ENCODE measurements at places on chromosomes 11 and 22.

DNA sequence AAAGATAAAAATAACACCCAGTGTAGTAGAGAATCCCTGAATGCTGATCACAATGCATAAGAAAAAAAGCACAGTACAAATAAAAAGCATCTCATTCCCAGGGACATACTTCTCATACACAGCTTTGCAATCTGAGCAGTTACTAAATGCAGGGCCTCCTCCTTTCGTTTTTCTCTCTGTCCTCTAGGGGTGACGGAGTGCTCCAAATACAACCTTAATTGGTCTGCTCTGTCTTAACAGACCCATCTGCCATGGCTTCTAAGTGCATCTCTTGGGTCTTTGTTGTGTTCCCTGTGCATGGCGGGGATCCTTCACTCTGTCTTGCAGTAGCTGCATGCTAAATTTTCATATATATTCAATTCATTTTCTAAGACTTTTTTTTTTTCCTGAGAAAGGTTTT, 1114.2 kb upstream of the RAG2 start:
- DNase-seq: no peak

DNA sequence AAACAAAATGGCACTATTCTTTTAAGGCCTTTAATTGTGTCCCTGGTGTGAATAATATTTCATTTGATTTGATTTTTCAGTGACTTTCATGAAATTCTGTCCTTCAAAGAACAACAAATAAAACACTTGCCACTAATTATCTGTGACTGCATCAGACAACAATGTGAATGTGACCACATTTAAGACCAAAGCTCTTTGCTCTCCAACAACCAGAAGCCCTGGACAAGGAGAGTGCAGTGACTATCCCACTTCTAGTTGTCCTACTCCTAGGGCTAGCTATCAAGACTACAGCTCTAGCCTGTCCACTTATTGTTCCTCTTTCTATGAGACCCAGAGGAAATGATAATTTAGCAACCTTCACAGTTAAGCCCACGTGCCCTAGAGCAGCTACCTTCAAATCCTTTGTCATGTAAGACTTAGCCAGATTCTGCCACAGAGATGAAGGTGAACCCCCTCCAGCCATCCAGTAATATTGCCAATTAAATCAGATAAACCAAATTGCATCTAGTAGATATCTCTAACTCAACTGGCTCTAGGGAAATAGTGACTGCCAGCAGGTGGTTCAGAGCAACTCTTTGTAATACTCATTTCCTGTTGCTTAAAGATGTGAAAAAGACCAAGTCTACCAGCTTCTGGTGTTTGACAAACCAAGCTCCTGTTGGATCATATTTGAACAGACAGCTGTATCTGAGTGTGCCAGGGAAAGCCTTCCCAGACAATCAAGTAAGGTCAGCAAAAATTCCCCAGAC, 142.6 kb upstream of the BLID start:
- no peak for DNase-seq

DNA sequence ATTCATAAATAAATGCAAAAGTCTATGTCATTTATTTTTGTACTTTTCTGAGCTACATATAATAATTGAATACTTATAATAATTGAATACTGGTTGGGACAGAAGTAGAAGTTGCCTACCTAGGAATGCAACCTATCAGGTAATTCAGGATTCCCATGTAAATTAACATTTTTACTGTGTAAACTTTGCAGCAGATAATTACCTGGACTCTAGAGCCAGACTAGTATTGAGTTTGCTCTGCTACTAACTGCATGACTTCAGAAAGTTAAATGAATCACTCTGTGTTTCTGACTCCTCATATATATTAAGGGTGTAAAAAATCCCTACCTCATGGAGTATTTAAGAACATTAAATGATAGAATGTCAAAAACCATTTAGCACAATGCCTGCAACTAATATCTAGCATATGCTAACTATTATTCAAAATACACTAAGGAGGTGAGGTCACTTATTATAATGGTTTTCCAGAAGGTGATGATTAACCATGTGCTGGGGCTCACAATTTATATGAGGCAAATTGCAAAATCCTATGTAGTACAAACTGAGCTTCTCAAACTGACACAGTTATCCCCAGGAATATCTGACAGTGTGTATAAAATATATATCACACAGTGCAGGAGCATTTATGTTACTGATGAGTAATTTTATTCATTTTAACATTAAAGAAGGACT, 138.1 kb upstream of the ANO3 start:
- DNase-seq: no peak

DNA sequence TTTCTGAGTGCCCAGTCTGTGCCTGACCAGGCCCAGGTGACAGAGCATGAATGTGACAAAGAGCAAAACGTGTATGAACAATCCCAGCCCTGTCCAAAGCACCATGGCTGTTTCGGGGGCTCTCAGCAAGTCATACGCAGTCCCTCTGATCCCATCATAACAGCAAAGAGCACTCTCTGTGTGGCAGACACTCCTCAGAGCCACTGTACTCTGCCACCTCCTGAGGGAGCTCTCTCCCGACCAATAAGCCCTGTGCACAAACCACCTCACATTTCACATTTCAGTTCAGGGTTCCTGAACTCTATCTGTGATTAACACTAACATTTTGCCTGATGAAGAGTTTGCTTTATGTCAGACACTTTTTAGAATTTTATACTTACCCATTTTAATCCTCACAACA, 6.6 kb downstream of the DGCR2 start:
- DNase-seq: no peak

GRCh38 chr11:61294717-61295595, at the start of gene VWCE:
Gene VWCE, minus strand, starts transcription at chr11:61295316. Its CDS starts 279 bp downstream, at chr11:61295037.
- DNase-seq: peak; percentile 80

GRCh38 chr22:43891360-43892182, at the start of gene PNPLA5:
Gene PNPLA5, minus strand, starts transcription at chr22:43892013. Its CDS starts 133 bp downstream, at chr22:43891880.
- no peak for DNase-seq

DNA sequence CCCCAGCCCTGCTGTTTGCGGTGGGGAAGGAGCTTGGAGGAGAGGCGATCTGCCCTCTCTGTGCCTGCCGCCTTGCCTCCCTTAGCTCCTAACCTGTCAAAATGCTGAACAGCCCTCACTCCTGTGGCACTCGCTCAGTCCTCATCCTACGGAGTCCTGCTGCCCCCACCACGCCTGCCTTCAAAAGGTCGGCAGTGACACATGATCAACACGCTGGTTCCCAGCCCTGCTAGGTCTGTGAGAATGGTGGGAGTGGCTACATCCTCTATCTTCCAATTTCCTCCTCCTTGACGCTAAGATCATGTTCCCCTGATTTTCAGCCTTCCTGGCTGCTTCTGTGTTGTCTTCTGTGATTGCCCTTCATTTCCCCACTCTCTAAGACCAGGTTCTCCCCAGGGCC, 120.2 kb upstream of the TBCEL start:
- DNase-seq: no peak

GRCh38 chr22:20499769-20500168, 4.2 kb upstream of the KLHL22 start:
- no peak for DNase-seq

DNA sequence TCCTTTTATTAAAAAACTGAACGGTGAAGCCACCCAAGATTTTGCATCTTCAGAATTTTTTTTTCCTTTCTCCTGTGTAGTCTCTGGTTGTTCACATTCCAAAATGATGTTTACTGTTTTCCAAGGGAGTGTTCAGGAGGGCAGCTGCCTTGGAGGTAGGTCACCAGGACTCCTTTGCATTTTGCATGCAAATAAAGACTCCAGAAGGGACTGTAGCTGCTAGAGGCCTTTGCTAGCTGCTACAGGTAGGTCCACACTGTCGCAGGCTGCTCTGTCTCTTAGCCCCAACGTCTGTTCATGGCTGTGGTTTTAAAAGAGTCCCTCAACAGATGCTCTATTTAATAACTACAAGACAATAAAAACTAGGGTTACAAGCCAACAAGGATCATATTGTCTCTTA, 11.4 kb downstream of the CTSC start:
- DNase-seq: no peak

Measured in KBM-7 (cell line).